Amniotic epithelial cell (primary cell): ENCODE measurements at places on chromosomes 12 and 14.
A peak's percentile ranks its signal among the peaks of the same experiment; 100 is the strongest.

GRCh38 chr14:60226298-60226697 is 22.7 kb upstream of the PPM1A start:
- peak; percentile 13 for DNase-seq

DNA sequence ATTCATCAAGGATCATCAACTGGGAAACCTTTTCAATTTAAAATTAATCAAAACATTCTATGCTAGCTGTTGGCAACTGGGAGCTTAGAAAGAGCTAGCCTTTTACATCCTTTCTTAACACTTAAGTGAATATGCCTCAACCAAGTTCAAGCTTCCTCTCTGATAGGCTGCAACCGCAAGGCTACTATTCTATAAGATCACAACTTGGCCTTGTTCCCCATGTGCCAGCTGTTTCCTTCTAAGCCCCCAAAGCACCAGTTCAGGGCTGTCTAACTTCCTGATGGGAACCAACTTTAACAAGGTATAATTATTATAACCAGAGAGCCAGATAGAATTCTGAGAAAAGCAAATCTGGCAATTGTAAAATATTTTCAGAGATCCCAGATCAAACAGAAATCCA is 37.0 kb downstream of the KCNC2 start:
- DNase-seq = no peak

GRCh38 chr12:47832263-47832933 is 12.7 kb upstream of the HDAC7 start:
- peak; percentile 81 for DNase-seq

- no peak for DNase-seq
Observed at GRCh38 chr12:52527121-52527800, 7.1 kb upstream of the KRT5 start.

DNA sequence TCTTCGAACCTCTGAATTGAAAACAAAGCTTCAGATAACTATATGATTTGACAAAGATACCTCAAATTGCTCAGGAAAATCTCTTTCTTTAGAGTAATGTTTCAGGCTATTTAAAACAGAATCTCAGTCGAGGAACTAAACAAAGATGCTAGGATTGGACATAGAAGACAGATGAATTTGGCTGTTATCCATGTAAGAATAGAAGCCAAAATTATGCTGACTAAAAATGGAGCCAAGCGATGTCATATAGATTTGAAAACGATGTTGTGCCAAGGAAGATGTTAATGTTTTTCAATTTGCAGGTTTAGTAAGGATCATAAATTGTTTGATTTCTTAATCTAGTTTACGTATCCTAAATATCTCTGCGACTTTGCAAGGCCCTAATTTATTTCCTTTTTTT is 295.9 kb downstream of the FOXG1 start:
- no peak for DNase-seq

DNA sequence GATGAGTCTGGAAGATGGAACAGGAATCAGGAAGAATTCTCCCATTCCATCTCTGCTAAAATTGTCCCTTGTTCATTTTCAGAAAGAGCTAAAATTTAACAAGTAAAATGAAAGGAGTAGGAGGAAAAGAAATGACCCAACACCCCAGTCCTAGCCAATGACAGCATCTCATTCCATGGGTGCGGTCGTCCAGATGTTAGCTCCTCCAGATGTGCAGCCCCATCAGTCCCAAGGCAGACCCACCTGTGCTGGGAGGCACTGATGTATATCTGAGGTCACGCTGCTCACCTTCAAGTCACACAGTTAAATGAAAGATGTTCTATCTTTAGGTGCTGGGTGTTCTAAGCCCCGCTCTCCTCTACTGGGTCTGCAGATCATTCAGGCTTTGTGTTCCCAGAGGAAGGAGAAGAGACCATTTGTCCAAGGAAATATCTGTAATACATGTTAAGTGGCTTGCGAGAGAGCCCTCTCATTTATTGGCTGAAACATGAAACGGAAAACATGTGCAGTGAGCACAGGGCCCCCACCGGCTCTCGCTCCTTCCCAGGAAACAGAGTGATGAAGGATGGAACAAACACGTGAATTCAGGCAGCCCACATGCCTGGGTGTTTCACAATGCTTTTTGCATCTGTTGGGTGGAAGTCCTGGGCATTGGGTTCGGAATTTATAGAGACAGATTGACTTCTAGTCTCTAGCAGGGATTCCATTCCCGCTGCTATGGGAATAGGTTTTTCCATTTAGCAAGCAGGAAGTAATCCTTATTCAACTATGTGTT is 294.6 kb downstream of the NUAK1 start:
- peak; percentile 57 for DNase-seq

- peak; percentile 87 for DNase-seq
Observed at GRCh38 chr14:64364907-64365306, 23.2 kb upstream of the MTHFD1 start.

GRCh38 chr14:42163136-42163535 is 556.5 kb downstream of the LRFN5 start:
- no peak for DNase-seq

- peak; percentile 59 for DNase-seq
Observed at GRCh38 chr12:68913682-68914081, 19.3 kb downstream of the CPM start.

DNA sequence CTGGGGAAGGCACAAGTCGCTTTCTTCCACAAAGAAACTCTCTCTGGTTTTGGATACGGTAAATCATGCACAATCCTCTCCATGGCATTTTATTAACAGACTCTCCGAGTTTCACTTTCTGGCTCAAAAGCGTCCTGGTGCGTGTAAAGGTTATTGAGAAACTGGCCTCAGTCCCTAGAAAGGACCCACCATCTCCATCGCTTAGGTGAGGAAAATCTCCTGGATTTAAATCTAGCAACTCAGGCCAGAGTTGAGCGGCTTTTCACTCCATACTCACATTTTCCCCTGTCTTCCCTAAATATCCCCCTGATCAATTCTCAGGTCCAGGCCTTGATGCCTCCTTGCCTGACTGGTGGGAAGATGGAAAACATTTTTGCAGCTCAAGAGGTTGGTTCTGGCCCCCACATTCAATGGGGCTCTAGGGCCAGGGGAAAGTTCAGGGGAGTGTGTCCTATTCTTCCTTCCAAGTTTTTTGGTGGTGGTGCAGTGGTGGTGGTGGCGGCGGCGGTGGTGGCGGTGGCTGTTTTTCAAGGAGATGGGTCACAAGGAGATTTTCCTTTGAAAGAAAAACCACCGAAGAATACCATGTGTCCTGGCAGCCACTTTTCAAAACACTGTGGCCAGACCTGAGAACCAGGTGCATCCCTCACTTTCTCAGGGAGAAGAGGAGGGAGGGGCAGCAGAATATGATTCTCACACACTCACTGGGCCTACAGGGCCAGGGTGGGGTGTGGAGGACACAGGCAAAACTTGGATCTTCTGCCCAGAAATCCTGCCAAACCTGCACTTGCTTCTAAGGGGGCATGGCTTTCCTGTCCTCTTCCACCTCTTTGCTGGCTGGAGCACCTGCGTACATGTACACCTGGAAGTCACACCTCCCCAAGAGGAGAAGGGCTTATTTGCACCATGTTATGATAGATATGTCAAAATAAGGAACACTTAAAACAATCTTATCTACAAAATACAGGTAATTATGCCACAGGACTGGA is 46.7 kb upstream of the PNMA1 start:
- DNase-seq = no peak

- DNase-seq = no peak
Observed at GRCh38 chr12:45912774-45913173, 77.6 kb downstream of the SCAF11 start.

DNA sequence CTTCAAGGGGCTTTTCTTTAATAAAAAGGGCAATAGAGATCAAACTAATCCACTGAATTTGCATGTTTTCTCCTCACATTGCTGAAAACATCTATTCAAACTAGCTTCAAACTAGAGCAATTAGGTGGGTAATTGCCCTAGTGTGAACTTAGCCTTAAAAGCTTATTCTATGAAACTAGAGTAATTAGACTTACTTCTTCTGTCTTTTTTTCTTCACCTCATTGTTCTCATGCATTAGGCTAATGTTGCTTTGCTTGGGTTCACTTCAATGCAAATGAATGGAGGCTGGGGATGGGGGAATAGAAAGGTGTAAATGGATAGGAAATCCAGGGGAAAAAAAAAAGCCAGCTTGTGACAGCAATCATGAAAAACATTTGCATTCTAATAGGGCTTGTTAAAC is 414.8 kb upstream of the LMO3 start:
- DNase-seq = no peak

- DNase-seq = no peak
Observed at GRCh38 chr14:105171004-105171673, 2.6 kb upstream of the JAG2 start.

DNA sequence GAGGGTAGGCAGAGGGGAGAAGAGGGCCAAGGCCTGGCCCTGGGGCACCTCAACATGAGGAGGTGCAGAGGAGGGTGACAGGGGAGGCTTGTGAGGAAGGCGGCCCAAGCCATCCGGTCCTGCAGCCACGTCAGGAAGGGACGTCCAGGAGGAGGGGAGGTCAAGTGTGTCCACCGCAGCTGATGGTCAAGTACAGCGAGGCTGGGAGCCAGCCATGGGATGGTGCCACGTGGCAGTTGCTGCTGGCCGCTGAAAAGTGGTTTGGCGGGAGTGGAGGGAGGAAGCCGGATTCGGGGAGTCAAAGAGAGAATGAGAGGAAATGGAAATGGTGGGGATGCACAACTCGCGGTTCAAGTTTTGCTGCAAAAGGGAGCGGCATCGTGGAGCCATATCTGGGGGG is 41.2 kb downstream of the PRIMA1 start:
- no peak for DNase-seq

DNA sequence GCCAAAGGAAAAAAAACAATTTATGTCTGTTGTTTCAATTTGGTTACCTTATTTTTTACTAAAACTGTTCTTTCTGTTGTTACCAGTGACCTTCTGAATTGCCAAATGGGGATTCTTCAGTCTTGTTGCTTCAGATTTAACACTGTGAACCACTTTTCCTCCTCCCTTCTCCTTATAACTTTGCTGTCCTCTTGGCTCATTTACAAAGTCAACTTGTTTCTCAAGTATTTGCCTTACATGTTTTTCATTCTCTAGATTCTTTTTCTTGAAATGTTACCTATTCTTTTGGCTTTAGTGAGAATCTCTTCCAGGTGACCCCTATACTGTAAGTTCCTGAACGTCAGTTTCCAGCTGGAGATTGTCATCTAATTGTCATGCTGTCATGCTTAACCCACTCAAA is 19.4 kb downstream of the FUT8 start:
- peak; percentile 24 for DNase-seq

DNA sequence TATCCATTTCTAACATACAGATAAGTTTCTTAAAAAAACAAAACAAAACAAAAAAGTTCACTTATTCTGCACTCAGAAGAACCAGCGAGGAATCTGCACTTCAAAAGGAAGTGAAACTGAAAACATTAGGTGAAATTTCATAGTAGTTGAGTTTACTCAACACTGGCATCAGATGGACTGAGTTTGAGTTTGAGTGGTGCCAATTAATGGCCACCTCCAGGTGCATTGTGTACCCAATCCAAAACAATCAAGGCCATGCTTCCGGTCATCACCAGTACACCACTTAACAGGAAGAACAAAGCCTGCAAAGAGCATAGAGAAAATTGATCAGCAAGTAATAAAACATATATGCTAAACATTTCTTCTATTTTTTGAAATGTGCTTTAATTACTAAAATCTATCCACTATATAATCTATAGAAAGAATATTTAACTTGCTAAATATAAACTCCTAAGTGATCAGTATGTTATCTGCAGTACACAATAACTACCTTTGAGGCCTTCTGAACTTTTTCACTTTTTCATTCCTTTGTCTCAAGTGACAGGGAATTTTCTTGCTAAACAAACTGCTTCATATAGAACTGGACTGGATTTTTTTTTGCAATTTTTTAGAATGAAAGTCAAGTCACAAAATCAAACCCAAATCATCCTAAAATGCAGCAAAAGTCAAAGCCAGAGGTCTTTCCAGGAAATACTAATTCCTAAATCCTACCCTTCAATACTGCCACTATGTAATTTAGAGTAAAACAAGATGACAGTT is 11.5 kb downstream of the SLC38A2 start:
- DNase-seq = no peak

- peak; percentile 73 for DNase-seq
Observed at GRCh38 chr14:34460841-34461240, 1.2 kb downstream of the SPTSSA start.

- DNase-seq = peak; percentile 29
Observed at GRCh38 chr14:58797010-58797429, 159.3 kb downstream of the DACT1 start.

DNA sequence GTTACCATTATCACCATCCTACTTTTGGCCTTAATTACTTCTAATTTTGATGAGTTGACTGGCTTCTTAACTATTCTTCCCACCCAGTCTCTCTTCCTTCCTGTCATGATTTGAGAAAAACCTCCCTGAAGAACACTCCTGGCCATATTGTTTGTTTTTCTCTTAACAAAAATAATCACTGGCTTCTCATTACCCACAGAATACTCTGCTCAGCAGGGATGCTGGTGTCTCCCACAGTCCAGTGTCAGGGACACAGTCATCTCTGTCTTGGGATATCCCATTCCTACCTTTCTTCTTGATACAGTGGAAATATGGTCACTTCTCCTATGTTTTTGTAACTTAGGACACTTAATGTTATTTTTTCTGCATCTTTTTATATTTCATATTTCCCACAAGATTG is 103.7 kb downstream of the SRGAP1 start:
- no peak for DNase-seq

DNA sequence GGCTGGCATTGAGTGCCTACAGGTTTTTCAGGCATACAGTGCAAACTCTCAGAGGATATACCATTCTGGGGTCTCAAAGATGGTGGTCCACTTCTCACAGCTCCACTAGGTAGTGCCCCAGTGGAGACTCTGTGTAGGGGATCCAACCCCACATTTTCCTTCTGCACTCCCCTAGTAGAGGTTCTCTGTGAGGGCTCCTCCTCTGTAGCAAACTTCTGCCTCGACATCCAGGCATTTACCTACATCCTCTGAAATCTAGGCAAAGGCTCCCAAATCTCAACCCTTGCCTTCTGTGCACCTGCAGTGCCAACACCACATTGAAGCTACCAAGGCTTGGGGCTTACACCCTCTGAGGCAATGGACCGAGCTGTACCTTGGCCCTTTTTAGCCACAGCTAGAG is 179.2 kb downstream of the CCDC91 start:
- no peak for DNase-seq

- DNase-seq = no peak
Observed at GRCh38 chr12:116700066-116700465, 37.8 kb downstream of the SPRING1 start.

DNA sequence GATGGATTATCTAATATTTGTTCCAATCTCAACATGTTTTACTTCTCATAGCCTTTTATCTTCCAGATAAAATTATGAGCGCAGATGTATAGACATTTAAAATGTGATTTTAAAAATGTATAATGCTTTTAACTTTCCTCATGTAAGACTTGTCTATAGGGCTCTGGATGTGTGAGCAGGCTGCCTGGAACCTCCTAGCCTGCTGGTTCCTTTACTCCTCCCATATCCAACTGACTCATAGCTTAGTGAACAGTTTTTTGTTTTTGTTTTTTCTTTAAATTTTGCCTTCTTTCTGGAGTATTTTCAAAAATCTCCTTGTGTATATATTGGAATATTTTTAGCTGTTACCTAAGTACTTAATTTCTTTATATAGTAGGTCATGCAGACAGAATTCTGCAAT is 115.4 kb downstream of the PDE3A start:
- no peak for DNase-seq

DNA sequence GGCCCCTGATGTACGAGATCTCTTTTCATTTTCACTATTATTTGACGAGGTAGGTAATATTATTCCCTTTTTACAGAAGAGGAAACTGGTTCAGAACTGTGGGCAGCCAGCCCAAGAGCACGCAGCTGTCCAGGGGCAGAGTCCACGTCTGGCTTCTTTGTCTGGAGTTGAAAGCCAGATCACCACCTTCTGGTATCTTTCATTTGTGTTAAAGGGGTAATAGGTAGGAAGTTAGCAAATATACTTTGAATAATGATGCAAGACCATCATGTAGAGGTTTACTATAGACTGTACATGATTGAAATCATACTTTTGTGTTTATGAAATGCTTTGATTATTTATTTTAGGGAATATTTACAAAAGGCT is 144.1 kb upstream of the AMIGO2 start:
- DNase-seq = peak; percentile 59
